ENCODE measurements at places on chromosomes 2 and 18. TPM values are rescaled to one million over a fixed set of nuclear protein-coding genes. Genes with fewer than 3 reads are reported as not detected.

DNA sequence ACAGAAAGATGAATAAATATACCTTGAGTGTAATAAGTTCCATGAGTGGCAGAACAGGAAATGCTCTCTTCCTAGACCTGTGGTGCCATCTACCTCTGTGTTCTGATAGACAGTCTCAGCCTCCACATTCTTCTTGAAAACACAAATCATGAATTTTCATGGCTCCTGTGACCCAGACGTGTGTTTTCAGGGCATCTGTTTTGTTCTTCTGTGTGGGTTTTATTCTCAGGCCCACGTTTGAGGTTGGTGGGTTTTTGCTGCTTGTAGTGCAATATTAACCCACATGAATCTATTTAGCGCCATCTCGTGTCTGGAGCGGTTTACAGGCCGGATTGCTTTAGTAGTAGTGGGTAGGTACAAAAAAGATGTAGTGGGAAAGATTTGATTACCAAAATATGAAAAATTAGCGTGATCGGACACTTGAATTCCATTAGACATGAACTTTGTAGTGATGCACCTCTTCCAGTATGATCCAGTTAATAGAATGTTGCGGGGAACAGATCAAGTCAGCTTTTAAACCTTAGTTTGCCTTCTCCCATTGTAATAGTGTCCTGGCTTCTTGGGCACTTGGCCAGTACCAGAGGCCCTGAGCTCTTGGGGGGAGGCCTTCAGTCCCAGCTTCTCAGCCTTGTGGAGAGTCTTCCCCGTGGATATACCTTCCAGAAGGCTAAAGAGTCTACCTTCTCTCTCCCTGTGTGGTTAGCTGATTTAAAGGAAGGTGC is 256.5 kb downstream of the TPGS2 start:
- DNase-seq: no peak

DNA sequence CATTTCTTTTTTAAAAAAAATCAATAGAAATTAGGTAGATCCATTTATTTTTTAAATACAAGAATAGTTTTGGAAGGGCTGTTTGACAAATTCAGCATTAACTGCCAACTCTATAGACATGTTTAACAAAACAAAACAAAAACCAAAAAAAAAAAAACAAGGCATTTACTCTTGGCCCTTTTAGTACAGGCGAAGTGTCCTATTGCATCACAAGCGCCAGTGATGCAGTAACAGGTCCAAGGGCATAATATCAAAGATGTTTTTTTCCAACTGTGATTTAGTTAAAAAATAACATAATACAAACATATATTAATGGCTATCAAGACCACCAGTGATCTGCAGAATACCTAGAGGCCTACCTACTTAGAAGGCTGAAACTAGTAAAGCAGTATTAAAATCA is 55.3 kb downstream of the XDH start:
- no peak for DNase-seq

- peak; percentile 50 for DNase-seq
Observed at GRCh38 chr2:64751286-64752260, 97.9 kb upstream of the SERTAD2 start.

TMEM182 gene
- 3.8 TPM for total RNA-seq

NEB gene
- 0.29 TPM for total RNA-seq

GRCh38 chr2:85789271-85789670 is 35.5 kb downstream of the ATOH8 start:
- DNase-seq: no peak

SLC11A1 gene
- 2.1 TPM for total RNA-seq

DNA sequence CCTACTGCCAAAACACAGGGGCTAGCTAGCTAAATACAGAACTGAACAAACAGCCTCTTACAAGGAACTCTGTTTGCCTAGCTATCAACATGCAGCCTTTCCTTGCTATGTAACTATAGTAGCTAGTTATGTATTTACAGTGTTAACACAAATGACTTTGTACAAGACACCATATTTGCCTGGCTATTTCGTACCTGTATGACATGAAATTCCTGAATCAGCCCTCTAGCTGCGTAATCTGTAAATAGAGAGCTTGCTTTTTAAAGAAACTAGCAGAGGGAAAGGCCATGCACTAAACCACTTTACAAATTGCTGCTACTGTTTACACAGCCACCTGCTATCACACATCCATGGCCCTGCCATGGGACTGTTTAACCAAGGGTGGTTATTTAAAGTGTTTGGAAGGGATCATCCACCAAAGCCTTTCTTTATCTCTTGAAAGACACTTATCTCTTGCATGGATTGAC is 248.7 kb downstream of the TFCP2L1 start:
- DNase-seq: no peak
